Activated CD4-positive, alpha-beta T cell treated with anti-CD3 and anti-CD28 coated beads for 36 hours (primary cell): ENCODE measurements at places on chromosomes 2 and 18.
A peak's percentile ranks its signal among the peaks of the same experiment; 100 is the strongest.

DNA sequence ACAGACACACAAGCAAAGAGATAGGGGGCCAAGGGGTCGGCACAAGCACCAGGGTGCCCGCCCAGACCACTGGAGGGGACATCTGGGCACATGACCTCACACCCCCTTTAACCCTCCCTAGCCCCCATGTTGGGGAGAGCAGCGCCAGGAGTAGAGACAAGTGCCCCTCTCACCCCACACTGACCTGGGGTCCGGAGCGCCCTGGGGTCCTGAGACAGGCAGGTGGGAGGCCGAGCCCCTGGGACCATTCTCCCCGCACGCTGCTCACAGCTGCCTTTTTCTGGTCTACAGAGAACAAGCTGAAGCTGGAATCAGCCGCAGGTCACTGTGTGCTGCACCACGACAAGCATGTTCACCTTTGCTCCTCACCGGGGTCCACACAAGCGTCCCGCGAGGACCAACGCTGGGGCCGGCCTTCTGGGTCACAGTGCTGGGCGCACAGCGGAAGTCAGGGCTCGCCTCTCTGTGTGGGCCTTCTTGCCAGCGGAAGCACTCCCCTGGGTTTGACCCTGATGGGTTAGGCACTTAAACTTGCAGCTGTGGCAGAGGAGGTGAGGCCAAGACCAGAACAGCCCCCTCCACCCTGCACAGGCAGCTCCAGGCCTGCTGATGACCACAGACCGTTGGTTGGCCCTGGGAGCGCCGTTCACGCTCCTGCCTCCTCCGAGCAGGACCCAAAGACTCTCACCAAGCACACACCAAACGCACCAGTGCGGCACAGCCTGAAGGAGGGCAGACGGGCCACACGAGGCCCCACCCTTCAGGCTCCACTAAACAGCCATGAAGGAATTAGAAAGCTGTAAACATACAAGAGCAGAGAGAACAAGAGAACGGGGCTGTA is 275.3 kb downstream of the EIPR1 start:
- no peak for DNase-seq

DNA sequence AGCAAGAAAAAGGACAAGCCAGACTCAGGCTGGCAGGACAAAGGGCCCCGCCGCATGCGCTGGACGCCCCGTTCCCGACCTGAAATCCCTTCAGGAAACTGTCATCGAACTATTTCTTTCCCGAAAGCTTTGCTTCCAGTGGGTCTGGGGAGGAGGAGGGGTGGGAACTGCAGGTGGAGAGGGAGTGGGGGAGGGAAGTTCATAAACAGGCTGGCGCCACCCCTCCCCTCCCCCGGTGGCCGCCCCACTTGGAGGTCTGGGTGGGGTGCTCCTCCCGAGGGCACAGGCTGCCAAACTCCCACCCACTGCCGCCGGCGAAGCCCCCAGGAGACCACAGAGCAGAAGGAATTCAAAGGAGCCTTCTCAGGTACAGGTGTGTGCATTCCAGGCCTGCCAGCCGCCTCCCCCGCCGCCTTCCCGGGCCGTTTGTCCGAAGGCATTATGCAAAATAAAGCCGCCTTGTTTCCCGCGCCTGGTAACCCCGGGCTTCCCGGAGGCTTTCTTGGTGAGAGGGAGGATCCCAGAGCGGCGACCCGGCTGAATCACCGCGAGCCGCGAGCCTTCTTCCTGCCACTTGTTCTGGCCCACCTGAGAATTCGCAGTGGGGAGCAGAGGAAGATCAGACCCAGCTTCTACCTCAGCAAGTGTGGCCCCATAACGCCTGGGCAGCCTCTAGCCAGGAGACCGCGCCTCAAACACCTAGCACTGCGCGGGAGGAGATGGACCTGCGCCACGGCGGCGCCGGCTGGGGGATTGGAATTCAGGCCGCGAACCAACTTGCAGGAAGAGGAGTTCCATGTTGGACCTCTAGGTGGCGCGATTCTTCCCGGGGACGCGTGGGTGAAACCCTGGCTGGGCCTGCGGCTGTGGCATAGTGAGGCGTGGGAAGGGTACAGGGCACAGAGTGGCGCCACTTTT is 101.9 kb downstream of the FOXI3 start:
- peak; percentile 85 for DNase-seq

- DNase-seq, result no peak
These were observed 9.3 kb downstream of the PSTPIP2 start for GRCh38 chr18:46062781-46063180.

DNA sequence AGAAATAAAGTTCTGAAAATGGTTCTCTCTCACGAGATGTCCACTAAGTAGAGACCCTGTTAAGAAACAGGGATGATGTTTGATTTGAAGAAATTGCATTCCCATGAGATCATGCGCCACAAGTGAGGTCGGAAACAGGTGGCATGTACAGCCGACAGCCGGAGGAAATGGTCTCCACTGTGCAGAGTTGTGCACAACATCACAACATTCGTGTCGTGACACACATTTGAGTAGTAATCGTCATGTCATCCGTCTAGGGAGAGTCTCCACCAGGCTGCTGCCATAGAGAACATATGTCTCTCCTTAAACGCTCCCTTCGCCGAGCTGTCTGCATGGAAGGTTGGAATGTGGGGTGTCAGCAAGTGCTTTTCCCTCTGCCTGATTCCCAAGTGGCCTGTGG is 84.7 kb downstream of the ASAP2 start:
- no peak for DNase-seq

DNA sequence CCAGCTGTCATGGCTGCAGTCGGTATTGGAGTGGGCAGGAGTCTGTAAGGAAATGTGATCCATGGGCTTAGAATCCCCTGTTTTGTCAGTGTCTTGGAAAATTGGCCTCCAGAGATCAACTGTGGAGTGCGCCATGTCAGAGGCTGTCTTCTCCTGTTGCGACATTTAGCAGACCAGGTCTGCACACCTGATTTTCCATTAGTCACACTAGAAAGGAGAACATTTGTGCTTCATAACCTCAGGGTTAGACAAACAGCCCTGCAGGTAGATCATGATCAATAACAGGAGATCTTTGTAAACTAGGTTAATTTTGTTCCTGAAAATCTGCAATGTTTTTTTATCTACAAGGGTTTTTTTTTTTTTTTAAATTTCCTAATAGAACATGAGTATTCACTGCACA is 28.0 kb downstream of the LDLRAD4 start:
- DNase-seq, result no peak

DNA sequence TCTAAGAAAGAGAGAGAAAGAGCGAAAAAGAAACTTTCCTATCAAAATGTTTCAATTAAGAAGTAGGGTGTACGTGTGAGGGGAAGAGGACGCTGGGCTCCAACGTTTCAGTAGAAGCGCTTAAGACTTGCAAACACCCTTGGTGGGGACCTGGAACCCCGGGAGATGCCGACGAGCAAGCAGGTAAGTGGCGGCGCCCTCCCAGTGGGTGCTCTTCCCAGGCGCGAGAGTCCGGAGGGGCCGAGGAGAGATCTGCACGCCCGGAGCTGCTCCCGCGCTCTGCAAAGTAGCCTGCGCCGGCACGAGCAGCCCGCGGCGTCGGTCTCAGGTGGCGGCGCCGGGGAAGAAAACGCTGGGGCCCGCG is 678 bp upstream of the OTX1 start:
- DNase-seq, result peak; percentile 51

DNA sequence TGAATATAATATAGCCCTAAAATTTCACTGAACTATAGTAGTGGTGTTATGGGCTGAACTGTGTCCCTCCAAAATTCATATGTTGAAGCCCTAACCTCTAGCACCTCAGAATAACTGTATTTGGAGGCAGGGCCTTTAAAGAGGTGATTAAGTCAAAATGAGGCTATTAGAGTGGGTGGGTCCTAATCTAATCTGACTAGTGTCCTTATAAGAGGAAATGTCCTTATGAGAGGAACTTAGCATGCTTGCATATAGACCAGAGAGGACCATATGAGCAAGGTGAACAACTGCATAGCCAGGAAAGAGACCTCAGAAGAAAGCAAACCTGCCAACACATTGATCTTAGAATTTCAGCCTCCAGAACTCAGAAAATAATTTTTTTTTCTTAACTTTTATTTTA is 238.4 kb downstream of the ZEB2 start:
- no peak for DNase-seq
